Caco-2 (cell line): ENCODE measurements at places on chromosomes 6 and 20. TPM values are rescaled to one million over a fixed set of nuclear protein-coding genes. Genes with fewer than 3 reads are reported as not detected.

Gene PERP
- 141 and 152 TPM in 2 replicates for total RNA-seq

Gene GPX5
- not detected in 2 replicates for total RNA-seq

Gene ENPP3
- not detected in 2 replicates for total RNA-seq

Gene TP53TG5
- not detected in 2 replicates for total RNA-seq

Gene MACROD2
- 6.4 and 7.6 TPM in 2 replicates for total RNA-seq

Gene GNAS-AS1
- 4.2 and 5.1 TPM in 2 replicates for total RNA-seq

Gene IL17A
- not detected in 2 replicates for total RNA-seq

Gene NRSN1
- not detected in 2 replicates for total RNA-seq

Gene MICB
- 6.4 and 7.5 TPM in 2 replicates for total RNA-seq

Gene HUS1B
- 0.74 and 0.79 TPM in 2 replicates for total RNA-seq

Gene PRPH2
- total RNA-seq = not detected in 2 replicates

Gene C6orf141
- total RNA-seq = 2.1 and 2.3 TPM in 2 replicates

Gene CST7
- total RNA-seq = not detected in 2 replicates

Gene GPR6
- total RNA-seq = not detected in 2 replicates

Gene RAB44
- not detected in 2 replicates for total RNA-seq

Gene SPAG4
- total RNA-seq = 5.4 and 6.1 TPM in 2 replicates

Gene LAMA4
- total RNA-seq = 0.37 TPM in 1 of 2 replicates, not detected in the other

Gene BPIFB1
- not detected in 2 replicates for total RNA-seq

Gene ULBP2
- total RNA-seq = 4.8 and 4.9 TPM in 2 replicates

Gene TMEM170B
- 3.1 and 4.0 TPM in 2 replicates for total RNA-seq

Gene TNF
- total RNA-seq = not detected in 2 replicates

Gene KHDRBS2
- not detected in 2 replicates for total RNA-seq

Gene RGS17
- total RNA-seq = not detected in 2 replicates
